H4 (cell line): ENCODE measurements at places on chromosomes 6 and 20. TPM values are rescaled to one million over a fixed set of nuclear protein-coding genes. Genes with fewer than 3 reads are reported as not detected.

- no peak for DNase-seq
Measured at GRCh38 chr6:30202366-30202765, 10.8 kb downstream of the TRIM26 start.

OR2H2 gene
- not detected in 2 replicates for total RNA-seq

GNMT gene
- not detected in 2 replicates for total RNA-seq

DNAH8 gene
- total RNA-seq = not detected in 2 replicates

GRCh38 chr20:54995553-54995952 is 520.2 kb downstream of the DOK5 start:
- peak; percentile 21 for DNase-seq

DNA sequence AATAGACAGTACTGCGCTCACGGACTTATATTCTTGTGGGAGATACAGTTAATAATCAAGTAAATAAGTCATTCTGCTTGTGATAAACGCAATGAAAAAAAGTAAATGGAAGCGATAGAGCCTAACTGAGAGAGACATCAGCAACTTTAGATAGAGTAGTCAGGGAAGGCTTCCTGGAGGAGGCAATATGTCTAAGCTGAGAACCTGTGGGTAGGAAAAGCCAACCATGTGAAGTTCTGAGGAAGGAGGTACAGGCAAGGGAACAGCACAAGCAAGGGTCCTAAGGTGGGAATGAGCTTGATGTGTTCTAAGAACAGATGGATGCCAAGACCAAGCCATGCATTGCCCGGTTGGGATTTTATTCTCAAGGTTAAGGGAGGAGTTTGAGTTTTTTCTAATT is 7.2 kb upstream of the KCNB1 start:
- no peak for DNase-seq

DNA sequence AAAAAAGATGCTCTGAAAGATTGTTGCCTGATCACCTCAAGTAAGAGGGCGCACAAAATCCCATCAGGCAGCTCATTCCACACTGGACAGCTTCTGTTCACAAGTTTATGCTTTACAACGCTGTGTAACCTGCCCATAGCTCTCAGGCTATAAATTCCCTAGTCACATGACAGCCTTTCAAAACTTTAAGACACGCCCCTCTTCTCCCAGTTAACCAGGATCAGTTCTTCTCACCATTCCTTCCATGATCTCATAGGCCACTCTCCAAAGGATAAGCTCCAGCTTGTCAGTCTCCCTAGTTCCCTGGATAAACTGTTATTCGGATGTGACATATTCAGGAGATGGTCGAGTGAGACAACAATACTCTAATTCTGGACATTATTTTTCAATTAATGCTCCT is 15.0 kb downstream of the ADNP start:
- DNase-seq = peak; percentile 29

CASP8AP2 gene
- total RNA-seq = 4.1 and 5.1 TPM in 2 replicates

DNA sequence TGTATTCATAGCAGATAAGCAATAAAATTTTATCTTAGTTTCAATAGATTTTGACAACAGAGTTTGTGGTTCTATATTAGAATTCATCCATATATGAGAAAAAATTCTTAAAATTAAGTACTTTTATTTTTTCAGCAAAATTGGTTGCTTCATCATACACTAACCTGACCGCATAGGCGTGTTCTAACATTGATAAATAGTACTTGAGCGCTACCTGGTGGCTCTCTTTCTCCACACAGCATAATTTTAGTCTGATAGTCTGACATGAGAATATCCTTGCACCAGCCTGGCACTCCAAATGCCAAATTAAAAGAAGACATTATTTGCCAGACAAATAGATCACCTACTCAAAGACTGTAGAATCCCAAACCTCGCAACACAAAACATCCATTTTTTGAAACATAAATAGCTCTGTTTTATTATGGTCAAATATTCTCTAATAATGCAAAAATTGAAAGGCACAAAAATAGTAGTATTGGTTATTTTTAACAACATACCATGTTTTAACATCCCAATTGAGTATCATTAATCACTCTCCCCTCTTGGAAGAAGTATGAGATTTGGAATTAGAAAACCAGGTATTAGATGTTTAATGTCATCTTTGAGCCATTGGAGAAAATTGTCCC is 33.0 kb upstream of the FILIP1 start:
- peak; percentile 72 for DNase-seq

- no peak for DNase-seq
Measured at GRCh38 chr20:62935968-62936585, 1.9 kb upstream of the GID8 start.

DNA sequence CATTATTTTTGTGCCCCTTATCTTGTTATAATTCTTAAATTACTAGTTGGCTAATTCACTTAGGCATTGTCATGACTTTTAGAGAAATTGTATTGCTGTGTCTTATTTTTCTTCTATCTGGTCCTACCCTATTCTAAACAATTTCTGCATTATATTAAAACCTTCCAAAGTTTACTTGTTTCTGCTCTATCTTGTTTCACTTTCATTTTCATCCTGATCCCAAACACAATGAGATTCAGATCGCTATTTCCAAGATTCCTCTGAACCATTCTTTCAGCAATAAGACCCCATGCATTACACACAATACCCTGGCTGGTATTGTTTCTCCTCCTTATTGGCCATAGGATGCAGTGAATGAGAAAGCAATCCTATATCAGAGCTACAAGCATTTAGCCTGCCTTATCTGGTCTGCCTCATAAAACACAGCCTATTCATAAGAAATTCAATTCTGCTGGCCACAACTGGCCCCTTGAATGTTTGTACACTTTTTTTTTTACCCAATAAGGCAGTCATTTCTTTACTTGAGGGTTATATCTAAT is 69.9 kb upstream of the POU3F2 start:
- DNase-seq = peak; percentile 3

- DNase-seq = no peak
Measured at GRCh38 chr6:156538875-156539660, 238.1 kb upstream of the ARID1B start.

GRCh38 chr6:33521489-33522091 is 58.5 kb downstream of the BAK1 start:
- no peak for DNase-seq
